ENCODE measurements at places on chromosomes 3 and 15.

DNA sequence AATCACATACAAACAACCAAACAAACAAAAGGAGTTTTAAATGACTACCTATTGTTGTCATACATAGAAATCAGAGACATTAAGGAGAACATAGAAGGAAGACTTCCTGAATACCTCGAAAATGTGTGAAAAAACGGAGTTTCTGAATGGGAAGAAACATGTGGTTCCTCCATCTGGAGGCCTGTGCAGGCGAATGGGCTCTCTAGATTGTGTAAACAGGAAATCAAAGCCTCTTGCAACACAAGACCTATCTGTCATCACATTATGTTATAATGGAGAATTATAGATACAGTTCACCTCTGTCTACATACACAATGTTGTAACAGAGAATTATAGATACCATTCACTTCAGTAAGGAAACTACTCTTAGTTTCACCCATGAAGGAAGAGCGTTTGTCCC lies 44.1 kb downstream of the RUBCN start:
- DNase-seq: no peak

GRCh38 chr3:185881926-185882325 lies 55.9 kb downstream of the TRA2B start:
- DNase-seq: no peak

DNA sequence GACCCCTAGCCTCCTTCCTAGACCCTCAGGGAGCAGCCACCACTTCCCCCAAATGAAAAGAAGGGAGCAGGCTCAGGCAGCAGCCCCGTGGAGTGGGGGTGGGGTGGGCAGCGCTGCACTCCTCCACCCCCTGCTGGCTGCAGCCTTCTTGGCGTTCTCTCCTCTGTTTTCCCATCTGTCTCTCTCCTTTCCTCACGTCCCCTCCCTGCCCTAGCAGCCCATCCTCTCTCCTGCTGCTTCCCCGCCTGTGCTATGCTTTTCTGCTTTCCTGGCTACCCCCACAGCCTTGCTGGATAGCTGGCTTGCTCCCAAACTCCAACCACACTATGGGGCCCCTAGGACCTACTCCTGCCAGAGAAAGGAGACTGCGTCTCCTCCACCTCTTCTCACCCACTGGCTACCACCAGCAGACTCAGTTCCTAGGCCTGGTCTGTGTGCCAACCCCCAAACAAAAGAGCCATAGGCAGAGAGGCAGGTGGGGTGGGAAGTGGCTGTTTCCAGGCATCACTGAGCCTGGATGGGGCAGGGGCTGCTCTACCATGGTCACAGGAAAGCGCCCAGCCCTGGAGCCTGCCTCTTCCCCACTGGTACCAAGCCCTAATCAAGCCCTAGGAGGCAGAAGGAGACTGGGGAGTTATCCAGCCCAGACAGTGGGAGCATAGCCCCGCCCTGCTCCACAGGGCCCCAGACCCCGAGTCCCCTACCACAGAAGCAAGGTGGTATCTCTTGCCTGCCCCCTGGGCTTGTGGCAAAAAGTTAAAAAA lies 3.4 kb upstream of the DISP2 start:
- DNase-seq: no peak

DNA sequence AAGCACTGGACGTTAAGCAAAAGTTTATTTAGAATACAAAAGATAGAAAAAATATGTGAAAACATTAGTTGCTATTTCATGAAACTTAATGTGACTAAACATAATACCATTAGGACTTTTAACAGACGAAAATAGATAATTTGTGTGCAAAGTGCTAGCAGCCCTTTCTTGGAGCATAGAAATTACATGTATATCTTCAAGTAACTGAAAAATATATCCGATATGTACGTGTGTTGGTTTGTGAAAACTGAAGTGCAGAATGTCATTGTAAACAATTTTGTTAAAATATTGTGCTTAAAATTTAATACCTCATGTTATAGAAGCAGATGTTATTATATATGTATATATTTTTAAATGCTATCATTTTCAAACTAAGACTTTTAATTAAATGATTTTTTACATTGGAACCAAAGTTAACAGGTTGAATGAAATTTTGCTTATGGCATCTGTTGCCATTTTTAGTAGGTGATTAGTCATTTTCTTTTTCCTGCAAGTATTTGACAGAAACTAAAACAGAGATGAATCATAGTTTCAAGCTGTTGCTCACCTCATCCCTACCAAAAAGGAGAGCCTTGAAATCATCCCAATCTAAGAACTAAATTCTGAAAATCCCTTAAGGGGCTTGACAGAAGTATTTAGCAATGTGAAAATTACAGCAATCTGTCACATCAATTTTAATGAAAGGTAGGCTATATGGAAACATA lies 334.8 kb downstream of the NAALADL2 start:
- DNase-seq: no peak

DNA sequence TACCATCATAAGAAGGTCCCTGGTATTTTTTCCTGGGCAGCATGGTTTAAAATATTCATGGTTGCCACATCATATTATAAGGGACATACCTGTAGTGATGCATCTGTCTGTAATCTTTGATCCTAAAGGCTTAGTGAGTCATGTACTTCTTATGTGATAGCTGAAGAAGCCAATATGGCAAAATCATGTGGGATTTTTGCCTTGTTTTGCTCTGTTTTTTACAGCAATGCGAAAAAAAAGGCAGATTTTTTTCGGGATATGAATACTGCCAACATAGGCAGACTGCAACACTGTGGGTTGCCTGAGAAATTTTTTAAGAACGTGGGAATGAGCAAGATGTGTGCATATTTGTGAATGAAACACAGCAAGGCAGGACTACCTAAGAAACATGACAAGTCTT lies 11.3 kb upstream of the PYGO1 start:
- DNase-seq: no peak

GRCh38 chr3:187210091-187210490 lies 12.8 kb downstream of the RTP1 start:
- no peak for DNase-seq

DNA sequence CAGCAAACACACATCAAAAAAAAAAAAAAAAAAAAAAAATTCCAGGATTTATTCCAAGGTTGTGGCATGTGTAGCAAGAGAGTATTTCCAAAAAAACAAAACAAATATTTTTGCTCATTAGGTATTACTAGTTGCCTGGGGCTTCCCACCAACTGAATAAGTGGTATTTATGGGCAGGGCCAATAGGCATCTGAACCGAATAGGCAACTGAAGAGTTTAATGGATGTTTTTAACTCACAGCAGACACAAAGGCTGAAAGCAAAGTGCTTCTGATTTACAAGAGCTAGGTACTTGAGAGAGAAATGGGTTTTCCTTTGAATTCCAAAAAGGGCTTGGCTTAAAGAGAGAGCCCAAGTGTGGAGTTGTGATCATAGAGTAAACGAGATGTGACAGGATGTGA lies 21.4 kb downstream of the EIF4E3 start:
- DNase-seq: no peak
